ENCODE measurements at places on chromosomes 3 and 15.

- no peak for DNase-seq
Observed at GRCh38 chr3:15551902-15552301, 30.4 kb upstream of the COLQ start.

GRCh38 chr3:158732856-158733200, 571 bp upstream of the RARRES1 start:
- DNase-seq, result no peak

GRCh38 chr3:129016720-129017483, 15.8 kb downstream of the EFCC1 start:
- no peak for DNase-seq

DNA sequence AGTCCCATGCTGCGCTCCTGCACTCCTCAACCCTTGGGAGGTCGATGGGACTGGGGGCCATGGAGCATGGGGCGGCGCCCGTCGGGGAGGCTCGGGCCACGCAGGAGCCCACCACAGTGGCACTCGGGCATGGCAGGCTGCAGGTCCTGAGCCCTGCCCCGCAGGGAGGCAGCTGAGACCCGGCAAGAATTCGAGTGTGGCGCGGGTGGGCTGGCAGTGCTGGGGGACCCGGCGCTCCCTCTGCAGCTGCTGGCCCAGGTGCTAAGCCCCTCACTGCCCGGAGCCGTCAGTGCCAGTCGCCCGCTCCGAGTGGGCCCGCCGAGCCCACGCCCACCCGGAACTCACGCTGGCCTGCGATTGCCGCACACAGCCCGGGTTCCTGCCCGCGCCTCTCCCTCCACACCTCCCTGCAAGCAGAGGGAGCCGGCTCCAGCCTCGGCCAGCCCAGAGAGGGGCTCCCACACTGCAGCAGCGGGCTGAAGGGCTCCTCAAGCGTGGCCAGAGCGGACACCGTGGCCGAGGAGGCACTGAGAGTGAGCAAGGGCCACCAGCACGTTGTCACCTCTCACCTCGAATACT, 200.3 kb downstream of the ROBO2 start:
- no peak for DNase-seq

DNA sequence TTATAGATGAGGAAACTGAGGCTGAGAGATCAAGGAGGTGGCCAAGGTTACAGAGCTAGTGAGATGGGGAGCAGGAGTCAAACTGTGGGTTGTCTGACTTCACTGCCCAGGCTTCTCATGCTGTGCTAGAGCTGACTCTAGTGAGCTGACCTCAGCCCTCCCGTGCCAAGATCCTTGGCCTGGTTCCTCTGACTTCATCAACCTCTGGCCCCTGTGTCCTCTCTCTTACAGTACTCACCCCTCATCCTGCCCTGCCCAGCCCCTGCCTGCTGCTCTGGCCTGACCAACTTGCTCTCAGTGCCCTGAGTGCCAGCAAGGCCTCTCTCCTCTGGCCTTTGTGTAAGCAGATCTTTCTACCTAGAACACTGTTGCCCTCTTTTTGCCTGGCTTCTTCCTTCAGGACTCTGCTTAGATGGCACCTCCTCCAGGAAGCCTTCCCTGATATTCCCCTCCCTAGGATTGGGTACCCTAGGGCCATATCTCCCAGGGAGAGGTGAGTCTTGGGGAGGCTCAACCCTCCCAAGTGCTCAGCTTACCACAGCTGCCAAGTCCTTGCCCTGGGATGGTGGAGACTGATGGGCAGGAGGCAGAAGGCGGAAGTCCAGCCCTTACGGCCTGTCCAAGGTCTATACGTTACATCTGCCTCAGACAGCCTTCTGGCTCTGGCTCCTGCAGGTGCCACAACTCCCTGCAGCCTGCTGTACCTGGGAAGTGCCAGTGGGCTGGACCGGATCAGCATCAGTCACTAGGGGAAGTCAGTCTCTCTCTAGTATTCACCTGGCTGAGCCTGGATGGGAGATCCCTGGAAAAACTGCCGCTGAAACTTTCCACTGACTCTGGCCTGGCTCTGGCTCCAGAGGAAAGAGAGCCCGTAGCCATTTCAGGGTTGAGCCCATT, 36.3 kb upstream of the FAM107A start:
- DNase-seq, result no peak

- no peak for DNase-seq
Observed at GRCh38 chr3:146838221-146838620, 233.1 kb upstream of the PLSCR5 start.

- DNase-seq, result no peak
Observed at GRCh38 chr3:31345581-31345980, 187.1 kb upstream of the STT3B start.

GRCh38 chr3:14154895-14155440, 23.4 kb downstream of the XPC start:
- no peak for DNase-seq

- no peak for DNase-seq
Observed at GRCh38 chr3:69669070-69669469, 70.2 kb upstream of the MITF start.

DNA sequence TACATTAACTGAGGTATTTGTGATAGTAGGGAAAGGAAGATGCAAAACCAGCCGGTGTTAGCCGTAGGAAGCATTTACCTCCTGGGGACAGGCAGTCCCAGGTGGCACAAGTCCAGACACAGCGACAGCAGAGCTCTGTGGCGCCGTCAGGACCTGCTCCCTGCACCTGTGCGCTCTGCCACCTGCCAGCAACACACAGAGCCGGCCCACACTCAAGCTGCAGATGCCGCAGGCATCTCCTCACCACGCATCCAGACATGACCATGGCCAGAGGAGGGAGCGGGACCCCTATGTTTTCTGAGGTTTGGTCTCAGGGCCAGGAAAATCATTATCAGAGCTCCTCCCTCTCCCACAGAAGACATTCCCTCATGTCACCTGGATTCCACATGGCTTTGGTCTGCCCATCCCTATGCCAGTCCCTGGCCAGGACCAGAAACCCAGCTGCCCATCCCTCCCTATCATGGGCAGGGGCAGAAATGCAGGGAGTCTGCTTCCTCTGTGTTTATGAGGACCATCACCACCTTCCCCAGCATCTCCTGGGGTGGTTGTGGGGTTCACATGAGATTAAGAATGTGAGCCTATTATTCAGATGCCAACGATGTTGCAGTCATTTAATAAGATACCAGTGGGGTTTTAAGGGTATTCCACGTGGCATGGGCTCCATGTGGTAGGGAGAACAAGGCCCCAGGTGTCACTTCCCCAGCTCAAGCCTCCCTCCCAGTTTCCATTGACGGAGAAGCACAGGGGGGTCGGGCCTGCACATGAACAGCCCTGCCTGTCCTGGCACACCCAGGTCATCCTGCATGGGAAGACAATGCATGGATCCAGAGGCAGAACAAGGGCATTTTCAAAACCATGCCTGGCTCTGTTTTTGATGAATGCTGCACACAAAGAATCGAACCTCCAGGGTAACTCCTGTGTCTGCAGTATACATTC, 251.1 kb downstream of the OCA2 start:
- no peak for DNase-seq

GRCh38 chr3:114626751-114627150, 332.9 kb downstream of the TIGIT start:
- DNase-seq, result no peak

DNA sequence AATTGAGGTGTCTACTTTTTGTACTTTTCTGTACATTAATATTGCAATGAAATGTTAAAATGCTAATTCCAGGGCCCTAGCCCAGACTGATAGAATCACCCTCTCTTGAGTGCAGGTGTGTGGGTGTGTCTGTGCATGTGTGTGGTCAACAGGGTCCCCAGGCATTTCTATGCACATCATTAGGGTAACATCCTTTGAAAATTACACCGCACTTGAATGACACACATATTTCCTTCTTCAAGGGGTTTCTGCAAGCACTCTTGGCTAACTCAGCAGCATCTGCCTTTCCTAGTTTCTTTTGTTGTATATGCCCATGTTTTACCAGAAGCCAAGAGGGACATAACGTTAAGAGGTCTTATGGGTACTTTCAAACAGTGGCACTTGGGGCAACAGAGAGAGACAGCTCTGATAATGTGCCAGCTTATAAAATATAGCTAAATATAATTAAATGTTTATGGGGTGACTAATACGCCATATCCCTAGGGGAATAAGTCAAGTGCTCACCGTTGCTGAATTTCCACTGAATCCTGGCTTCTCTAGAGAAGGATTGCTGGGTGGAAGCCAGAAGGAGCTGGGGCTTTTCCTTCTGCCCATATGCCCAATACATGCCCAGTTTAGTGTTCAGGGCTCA, 54.5 kb upstream of the LRIG1 start:
- DNase-seq, result peak; percentile 47

DNA sequence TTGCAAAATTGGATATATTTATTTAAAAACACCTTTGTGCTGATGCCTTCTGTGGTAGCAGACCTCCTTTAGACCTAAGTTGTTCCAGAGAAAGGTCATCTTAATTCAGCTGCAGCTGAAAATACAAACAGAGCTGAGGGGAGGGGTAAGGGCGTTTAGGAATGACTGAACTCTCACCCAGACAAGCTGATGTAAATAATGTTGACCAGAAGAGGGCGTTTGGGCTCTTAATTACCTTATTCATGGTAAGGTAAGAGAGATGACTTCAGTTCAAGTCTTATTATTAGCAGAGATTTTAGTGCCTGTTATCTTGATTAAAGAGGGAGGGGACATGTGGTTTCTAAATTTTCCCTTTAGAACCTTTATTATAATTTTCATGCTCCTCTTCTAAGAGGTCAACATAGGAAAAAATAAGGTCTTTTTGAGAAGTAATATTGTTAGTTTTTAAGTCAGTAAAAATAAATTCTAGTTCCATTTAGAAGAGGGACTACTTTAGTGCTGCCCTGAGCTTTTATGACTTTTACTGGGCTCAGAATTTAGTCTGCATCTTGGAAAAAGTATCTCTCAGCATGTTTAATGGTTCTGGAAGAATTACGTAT, 46.3 kb downstream of the GPR171 start:
- DNase-seq, result peak; percentile 1

DNA sequence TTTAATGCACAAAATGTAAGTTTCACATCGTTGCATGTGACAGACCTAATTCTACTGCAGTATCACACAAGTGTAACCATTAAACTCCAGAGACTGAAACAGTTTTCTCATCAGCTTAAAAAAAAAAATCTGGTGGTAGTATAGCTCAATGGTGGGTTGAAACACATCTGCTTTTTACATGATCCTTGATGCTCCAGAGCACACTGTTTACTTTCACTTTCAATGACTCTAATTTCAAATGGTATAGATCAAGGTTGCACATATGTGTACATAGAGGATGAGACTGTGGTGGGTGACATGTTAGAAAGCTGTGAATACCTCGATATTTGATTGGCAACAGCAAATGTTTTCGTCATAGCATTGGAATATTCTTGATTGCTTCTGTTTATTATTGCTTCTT, 22.4 kb downstream of the MCTP2 start:
- DNase-seq, result no peak

- DNase-seq, result no peak
Observed at GRCh38 chr3:170848292-170848917, 21.6 kb downstream of the RPL22L1 start.

DNA sequence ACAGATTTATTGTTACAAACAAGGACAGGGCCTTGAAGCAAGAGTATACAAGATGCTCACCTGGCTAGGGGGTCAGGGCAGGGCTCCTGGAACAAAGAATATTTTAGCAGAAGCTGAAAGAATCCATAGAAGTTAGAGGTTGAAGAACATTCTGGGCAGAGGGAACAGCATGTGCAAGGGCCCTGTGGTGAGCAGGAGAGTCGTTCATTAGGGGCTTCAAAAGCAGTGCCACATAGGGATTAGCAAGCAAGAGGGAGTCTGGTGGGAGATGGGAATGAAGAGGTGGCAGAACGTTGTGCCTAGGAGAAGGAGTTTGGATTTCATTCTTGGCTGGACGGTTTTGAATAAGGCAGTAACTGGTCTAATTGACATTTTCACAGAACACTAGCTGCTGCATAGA, 22.9 kb downstream of the DNAJB8 start:
- no peak for DNase-seq

DNA sequence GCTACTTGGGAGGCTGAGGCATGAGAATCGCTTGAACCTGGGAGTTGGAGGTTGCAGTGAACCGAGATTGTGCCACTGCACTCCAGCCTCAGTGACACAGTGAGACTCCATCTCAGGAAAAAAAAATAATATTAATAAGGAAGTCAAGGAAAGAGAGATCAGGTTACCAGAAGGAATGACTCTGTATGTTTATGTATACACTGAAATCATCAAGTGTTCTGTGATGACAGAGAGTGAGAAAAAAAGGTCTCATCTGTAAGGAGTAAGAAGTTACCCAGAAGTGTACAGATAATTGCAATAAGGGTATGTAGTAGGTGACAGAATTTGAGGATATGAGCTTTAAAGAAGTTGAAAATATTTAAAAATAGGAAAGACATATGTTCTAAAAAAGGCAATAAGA, 4.3 kb upstream of the CCDC50 start:
- no peak for DNase-seq

- DNase-seq, result no peak
Observed at GRCh38 chr3:41448396-41448795, 249.1 kb downstream of the CTNNB1 start.

- no peak for DNase-seq
Observed at GRCh38 chr3:158522221-158523136, 48.5 kb upstream of the MLF1 start.

GRCh38 chr15:61479613-61480012, 250.5 kb upstream of the RORA start:
- DNase-seq, result no peak

DNA sequence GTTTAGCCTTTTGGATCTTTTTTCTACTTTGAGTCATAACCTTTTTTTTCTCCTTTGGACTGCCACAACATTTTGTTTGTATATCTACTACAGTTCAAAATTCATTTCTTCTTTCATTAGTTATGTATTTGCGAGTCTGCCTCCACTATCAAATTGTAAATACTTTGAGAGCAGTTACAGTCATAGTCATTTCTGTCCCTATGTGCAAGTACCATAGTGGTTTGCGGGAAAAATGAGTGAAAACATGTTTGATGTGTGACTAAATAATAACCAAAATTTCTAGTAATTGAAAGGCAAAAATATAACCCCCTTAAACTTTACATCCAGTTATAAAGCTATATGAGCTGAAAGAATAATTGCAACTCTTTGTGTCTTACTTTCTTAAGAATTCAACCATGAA, 45.8 kb upstream of the CCDC50 start:
- DNase-seq, result no peak

- DNase-seq, result no peak
Observed at GRCh38 chr3:171383206-171384018, 76.8 kb downstream of the TNIK start.

- DNase-seq, result no peak
Observed at GRCh38 chr3:106473576-106474475, 605.0 kb upstream of the CBLB start.

GRCh38 chr3:9957214-9957613, 5.0 kb upstream of the PRRT3 start:
- no peak for DNase-seq

- DNase-seq, result no peak
Observed at GRCh38 chr3:144677103-144677502, 705.5 kb downstream of the DIPK2A start.

Measured in DMS79 (cell line).